SJSA1 (cell line): ENCODE measurements at places on chromosomes 11 and 22. TPM values are rescaled to one million over a fixed set of nuclear protein-coding genes. Genes with fewer than 3 reads are reported as not detected.

GRCh38 chr11:7551571-7551970 lies 37.8 kb downstream of the PPFIBP2 start:
- H3K27ac ChIP-seq = peak overlapping the region; percentile 68
- no peak overlapping the region for H3K4me3 ChIP-seq
- H3K4me1 ChIP-seq = peaks cover 38% of the 10 kb centered on the region
- no peak for DNase-seq
- H3K27me3 ChIP-seq = no peaks in the 10 kb centered on the region

The APOBEC3B gene
- 3.5 and 9.4 TPM in 2 replicates for total RNA-seq

The TXNRD2 gene
- total RNA-seq = 25.5 and 42.5 TPM in 2 replicates

The CARS1 gene
- total RNA-seq = 34.9 and 57.6 TPM in 2 replicates

- H3K27me3 ChIP-seq = no peaks in the 10 kb centered on the region
- H3K4me1 ChIP-seq = peaks cover 12% of the 10 kb centered on the region
- no peaks in the 10 kb centered on the region for H3K36me3 ChIP-seq
- H3K4me3 ChIP-seq = no peak overlapping the region
- no peak for DNase-seq
These were observed 90.9 kb upstream of the TP53I11 start for GRCh38 chr11:45041596-45041995.

The LRP4 gene
- 0.28 and 0.32 TPM in 2 replicates for total RNA-seq

The PVALB gene
- not detected in 2 replicates for total RNA-seq

DNA sequence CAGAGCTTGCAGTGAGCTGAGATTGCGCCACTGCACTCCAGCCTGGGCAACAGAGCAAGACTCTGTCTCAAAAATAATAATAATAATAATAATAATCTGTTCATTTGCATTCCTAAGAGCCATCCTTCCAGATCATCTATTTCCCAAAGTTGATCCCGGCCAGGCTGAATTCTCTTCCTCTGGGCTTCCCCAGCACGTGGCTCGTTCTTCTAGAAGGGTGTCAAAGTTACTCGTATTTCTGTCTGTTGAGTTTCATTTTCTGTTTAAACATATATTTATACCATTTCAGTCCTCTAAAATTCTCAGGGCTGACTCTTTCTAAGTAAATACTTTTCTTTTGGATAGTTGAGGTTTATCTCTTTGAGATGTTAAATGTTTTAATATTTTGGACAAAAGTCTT lies 4.8 kb upstream of the JHY start:
- H3K36me3 ChIP-seq = no peaks in the 10 kb centered on the region
- H3K27ac ChIP-seq = no peak overlapping the region
- H3K27me3 ChIP-seq = no peaks in the 10 kb centered on the region
- no peak for DNase-seq

The SLC3A2 gene
- total RNA-seq = 452 and 454 TPM in 2 replicates

DNA sequence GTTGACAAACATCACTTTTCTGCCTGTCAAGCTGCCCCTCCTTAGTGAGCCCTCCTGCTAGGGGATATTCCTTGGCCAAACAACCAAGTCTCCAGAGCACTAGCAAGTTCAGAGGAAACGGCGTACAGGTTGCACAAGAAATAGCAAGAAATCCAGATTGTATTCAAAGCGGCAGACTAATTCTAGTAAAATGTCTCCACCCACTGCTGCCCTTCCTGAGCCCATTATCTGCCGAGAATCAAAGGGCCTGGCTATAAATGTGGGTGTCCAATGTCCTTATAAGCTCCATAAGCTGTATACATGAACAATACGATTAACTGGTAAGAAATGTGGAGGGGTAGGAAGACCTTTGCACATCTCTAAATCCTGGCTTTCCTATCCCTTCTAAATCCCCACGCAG lies 44.0 kb upstream of the AKIP1 start:
- no peaks in the 10 kb centered on the region for H3K27me3 ChIP-seq
- H3K27ac ChIP-seq = no peak overlapping the region
- H3K4me1 ChIP-seq = peaks cover 36% of the 10 kb centered on the region
- no peaks in the 10 kb centered on the region for H3K36me3 ChIP-seq
- DNase-seq = no peak

GRCh38 chr22:42357221-42357620 lies 75.0 kb downstream of the NFAM1 start:
- H3K27ac ChIP-seq = no peak overlapping the region
- no peak overlapping the region for H3K4me3 ChIP-seq

The KDM4E gene
- not detected in 2 replicates for total RNA-seq

The TNNT3 gene
- 7.5 and 8.0 TPM in 2 replicates for total RNA-seq
